ENCODE measurements at places on chromosomes 5 and 9. TPM values are rescaled to one million over a fixed set of nuclear protein-coding genes. Genes with fewer than 3 reads are reported as not detected.

- no peak for DNase-seq
These were observed 21.2 kb downstream of the TXNDC8 start for GRCh38 chr9:110316261-110317075.

DNA sequence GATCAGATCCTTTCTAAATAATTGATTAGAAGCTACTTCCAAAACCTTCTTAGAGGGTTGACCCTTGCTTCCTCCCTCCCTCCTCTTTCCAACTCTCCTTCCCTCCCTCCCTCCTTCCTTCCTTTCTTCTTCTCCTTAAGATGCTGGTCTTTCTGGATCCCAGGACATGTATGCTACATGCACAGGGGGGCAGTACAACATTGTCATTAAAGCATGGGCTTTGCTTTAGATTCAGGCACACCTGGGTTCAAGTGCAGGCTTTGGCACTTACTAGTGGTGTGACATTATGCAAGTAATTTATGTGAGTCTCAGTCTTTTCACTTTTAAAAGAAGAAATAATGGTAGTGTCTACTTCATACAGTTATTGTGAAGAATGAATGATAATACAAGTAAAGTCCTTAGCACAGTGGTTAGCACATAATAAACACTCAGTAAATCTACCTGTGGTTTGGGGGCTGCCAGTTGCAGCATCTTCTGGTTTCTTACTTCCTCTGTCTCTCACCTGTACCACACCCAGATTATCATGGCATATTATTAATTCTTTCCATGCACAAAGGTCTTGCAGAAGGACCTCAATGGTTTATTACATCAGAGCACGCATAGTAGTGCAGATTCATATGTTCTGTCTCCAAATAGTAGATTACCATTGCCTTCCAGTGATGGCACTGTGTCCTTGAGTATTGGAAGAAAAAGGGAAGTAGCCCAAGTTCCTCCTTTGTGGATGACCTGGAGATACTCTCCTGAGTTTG lies 154.1 kb downstream of the ARHGAP26 start:
- DNase-seq, result no peak

Gene PITX1
- total RNA-seq, result not detected

- no peak for DNase-seq
These were observed 9.7 kb upstream of the TGFBI start for GRCh38 chr5:136018814-136019783.

Gene OR2V2
- total RNA-seq, result not detected

Gene SHOC1
- not detected for total RNA-seq

DNA sequence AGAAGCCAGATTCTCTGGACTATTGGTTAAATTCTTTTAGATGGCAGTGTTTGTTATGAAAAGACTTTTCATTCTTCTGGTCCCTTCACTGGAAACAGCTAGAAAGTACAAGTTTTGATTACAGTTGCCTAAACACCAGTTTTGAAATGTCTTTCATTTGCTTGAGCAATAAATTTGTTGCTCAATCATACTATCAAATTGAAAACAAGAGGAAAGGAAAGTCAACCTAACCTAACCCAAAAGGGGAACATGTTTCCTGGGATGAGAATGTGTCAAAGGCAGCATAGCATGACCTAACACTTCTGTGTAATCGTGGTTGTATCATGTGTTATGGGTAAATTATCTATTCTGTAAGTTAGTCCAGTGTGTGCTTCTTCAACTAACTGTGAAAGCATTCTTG lies 213.2 kb downstream of the TMC1 start:
- no peak for DNase-seq

Gene PCDHGA3
- total RNA-seq, result not detected

DNA sequence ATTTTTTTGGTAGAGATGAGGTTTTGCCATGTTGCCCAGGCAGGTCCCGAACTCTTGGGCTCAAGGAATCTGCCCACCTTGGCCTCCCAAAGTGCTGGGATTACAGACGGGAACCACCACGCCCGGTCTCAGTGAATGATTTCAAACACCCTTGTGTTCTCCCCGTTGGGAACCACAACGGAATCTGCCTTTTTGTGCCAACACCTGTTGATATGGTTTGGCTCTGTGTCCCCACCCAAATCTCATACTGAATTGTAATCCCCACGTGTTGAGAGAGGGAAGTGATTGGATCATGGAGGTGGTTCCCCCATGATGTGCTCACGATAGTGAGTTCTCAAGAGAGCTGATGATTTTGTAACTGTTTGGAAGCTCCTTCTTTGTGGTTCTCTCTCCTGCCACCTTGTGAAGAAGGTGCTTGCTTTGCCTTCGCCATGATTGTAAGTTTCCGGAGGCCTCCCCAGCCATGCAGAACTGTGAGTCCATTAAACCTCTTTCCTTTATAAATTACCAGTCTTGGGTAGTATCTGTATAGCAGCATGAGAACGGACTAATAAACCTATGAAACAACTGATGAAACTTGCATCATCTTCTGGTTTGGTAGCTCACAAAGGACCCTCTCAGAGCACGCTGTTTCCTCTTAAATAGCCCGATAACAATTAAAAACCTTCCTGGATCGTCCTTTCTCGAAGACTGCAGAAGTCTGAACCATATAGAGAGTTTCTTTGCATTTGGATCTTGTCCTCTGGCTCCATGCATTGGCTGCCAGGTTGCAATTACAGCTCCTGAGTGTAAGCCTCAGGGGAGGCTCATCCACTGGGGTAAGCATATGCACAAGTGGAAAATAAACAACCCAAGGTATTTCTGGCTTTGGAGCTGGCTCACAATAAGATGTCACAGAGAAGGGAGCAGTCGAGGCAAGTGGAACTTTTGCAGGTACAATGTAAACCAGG lies 91.5 kb downstream of the SPRY4 start:
- DNase-seq, result no peak

Gene NR6A1
- total RNA-seq, result 2.4 TPM

Gene PTGES
- not detected for total RNA-seq

DNA sequence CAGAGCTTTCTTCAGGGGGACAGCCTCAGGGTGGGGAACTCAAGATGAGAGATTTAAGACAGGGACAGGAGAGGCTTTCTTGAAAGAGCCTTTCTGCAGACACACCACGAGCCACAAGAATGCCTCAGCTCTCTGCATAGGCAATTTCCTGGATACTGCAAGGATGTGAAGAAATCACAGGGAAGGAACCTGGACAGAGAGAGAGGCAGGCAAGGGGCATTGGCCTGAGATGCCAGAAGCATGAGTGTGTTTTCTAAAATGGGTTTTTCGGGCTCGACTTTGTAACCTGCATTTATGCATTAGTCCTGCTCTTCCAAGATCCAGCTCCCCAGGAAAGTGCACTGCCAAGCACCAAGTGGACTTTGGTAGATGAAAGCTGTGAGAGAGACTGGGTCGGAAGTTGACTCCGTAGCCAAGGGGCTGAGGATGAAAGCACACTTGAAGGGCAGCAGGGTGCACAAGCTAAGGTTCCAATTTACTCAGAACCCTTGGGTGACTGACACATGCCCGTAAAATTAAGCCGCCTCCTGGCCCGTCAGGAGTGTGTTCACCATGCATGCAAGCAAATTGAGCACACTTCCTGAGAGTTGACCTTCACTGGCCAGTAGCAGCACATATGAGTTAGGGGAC lies 90.9 kb downstream of the CFAP90 start:
- no peak for DNase-seq

Gene CTXN3
- total RNA-seq, result not detected

- no peak for DNase-seq
These were observed 44.4 kb upstream of the DAB2 start for GRCh38 chr5:39469176-39469575.

GRCh38 chr9:3012842-3013241 lies 168.9 kb upstream of the PUM3 start:
- DNase-seq, result no peak

- no peak for DNase-seq
These were observed 38.3 kb downstream of the DAPK1 start for GRCh38 chr9:87535817-87536539.

DNA sequence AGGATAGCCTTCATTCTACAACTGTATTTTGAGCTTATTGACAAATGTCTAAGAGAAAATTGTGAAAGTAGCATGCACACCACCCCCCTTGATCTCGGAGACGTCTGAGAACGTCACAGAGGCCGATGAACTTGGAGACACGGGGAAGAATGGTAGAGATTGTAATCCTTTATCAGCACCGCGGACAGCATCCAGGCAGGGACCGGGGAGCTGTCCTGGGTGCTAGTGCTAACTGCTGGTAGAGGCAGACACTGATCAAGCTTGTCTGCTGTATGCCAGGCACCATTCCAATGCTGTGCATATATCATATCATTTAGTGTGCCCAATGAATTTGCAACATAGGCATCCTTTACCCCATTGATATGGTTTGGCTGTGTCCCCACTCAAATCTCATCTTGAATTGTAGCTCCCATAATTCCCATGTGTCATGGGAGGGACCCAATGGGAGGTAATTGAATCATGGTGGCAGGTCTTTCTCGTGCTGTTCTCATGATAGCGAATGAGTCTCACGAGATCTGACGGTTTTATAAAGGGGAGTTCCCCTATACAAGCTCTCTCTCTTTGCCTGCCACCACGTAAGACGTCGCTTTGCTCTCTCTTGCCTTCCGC lies 98.8 kb downstream of the LHX2 start:
- DNase-seq, result no peak

DNA sequence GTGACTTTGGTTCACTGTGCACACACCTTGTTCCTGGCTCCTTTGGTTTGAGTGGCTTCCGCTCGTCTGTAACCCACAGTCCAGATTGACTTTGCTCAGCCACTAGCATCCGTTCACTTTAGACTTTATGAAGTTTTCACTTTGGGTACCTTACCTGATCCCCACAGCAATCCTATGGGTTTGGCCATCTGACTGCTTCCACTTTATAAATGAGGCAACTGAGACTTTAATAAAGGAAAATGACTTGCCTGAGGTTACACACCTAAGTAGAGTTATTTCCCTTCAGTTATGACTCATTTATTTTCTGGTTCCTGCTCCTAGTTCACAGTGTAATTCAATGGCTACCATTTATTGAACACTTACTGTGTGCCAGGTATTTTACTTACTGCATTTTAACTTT lies 94.2 kb upstream of the SAP30L start:
- no peak for DNase-seq

Gene ROR2
- not detected for total RNA-seq

Gene PCDHAC1
- total RNA-seq, result not detected

Gene ORM1
- total RNA-seq, result not detected

- DNase-seq, result no peak
These were observed 20.9 kb downstream of the CXXC5 start for GRCh38 chr5:139668924-139669661.

Gene PALM2AKAP2
- total RNA-seq, result not detected

Gene FOXI1
- not detected for total RNA-seq

Gene LRRC70
- 0.60 TPM for total RNA-seq

DNA sequence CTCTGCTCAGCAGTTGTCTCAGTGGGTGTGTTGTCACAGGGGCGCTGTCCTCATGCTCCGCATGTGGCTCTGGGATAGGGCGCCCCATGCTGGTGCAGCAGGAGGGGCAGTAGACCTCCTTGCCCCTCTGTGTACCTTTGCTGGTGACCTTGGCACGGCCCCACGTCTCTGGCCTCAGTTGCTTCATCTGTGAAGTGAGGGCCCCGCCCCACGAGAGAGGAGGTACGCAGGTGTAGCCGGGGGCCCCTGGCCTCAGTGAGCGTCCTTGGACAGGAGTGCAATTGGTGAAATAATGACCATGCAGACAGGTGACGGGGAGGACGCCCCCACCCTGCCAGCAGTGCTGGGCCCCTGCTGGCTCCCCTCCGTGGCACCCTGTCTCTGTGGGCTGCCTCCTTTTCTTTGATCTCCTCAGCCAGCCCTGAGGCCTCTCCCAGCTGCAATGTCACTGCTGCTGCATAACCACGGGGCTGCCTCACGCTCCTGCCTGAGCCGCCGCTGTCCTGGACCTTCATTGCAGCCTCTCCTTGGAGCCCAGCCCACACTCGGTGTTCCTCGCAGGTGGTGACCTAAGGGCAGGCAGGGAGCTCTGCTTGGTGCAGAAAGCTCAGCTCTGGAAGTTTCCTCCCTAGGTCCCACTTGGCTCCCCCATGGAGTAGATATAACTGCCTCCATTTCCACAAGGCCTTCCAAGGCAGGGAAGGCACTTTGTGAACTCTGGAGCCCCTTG lies 57.3 kb downstream of the PHF2 start:
- no peak for DNase-seq

GRCh38 chr5:32273821-32274220 lies 38.9 kb downstream of the MTMR12 start:
- DNase-seq, result no peak
